ENCODE measurements at places on chromosomes 3 and 15. TPM values are rescaled to one million over a fixed set of nuclear protein-coding genes. Genes with fewer than 3 reads are reported as not detected.

UTS2B gene
- not detected for total RNA-seq

DNA sequence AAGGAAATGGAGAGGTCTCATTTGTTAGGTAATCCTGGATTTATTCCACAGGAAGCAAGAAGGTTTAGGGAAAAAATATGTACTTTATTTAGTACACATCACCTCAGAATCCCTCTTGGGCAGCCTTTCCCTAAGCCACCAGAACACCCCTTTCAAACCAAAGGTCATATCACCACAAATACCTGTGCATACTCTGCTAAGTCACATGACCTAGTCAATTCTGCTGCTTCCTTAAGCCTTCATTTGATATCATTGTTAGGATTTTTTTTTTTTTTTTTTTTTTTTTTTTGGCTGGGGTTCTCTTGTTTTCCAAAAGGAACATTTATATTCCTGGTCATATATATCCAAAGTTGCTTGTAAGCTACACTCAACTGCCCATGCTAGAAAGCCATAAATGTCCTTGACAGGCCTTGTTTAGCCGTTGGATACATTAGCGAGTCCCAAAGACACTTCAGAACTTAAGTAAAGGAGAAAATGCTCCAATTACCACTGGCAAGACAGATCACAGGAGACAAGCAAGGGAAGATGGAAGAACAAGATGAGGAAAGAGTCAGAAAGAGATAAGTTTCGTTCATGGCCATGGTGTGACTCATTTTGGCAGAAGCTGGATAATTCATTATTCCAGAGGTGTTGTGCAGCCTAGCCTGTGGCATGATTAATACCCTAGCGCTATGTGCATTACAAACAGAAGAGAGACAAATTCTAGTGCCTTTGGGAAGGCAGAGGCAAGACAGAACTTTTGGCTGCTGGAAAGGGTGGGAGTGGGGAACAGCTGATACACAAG is 155.6 kb upstream of the SLC2A2 start:
- H3K27ac ChIP-seq: no peak overlapping the region
- no peak for DNase-seq
- no peaks in the 10 kb centered on the region for H3K36me3 ChIP-seq
- H3K27me3 ChIP-seq: no peaks in the 10 kb centered on the region
- H3K4me3 ChIP-seq: no peak overlapping the region

- H3K36me3 ChIP-seq: no peaks in the 10 kb centered on the region
- no peak overlapping the region for H3K4me3 ChIP-seq
- no peak for DNase-seq
These were observed 5.1 kb upstream of the KLHL6 start for GRCh38 chr3:183560607-183561006.

GRCh38 chr3:52218454-52218853 is 7.0 kb downstream of the TLR9 start:
- H3K4me3 ChIP-seq: no peak overlapping the region
- peak overlapping the region; percentile 85 for H3K27ac ChIP-seq
- peaks cover 23% of the 10 kb centered on the region for H3K36me3 ChIP-seq

TNNC1 gene
- not detected for total RNA-seq

GRCh38 chr15:56248311-56248992 is 4.8 kb upstream of the RFX7 start:
- H3K36me3 ChIP-seq: no peaks in the 10 kb centered on the region
- H3K27me3 ChIP-seq: no peaks in the 10 kb centered on the region
- no peak overlapping the region for H3K4me3 ChIP-seq
- H3K27ac ChIP-seq: peak overlapping the region; percentile 25
- H3K4me1 ChIP-seq: peaks cover 35% of the 10 kb centered on the region

DNA sequence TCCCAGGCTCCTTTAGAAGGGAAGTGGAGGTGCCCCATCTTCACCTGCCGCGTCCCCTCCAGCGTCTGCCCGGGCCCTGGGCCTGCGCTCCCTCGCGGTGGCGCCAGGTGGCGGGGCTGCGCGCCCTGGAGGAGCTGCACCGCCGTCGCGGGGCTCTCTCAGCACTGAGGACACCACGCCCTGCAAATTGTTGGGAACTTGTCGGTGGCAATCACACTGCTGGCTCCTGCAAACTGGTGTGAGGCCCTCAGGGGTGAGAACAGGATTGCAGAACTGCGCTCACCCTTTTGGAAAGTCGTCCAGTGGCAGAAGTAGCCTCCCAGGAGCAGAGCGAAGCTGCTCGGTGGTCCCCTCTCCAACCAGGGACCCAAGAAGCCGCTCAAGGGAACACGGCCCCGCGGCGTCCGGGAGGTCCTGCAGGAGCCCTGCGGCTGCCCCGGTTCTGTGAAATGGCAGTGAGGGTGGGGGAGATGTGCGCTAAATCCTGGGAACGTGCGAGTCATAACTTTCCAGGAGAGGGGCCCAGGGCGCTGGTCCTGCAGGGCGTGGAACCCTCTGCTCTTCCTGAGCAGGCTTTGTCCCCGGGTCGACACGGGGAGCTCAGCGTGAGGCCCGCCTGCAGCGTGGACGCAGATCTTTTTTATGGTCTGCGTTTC is 995 bp upstream of the LRRK1 start:
- peak; percentile 91 for DNase-seq
- H3K27ac ChIP-seq: peak overlapping the region; percentile 83
- peak overlapping the region; percentile 86 for H3K4me3 ChIP-seq
- H3K36me3 ChIP-seq: peaks cover 4% of the 10 kb centered on the region
- H3K27me3 ChIP-seq: no peaks in the 10 kb centered on the region
- peaks cover 38% of the 10 kb centered on the region for H3K4me1 ChIP-seq

DNA sequence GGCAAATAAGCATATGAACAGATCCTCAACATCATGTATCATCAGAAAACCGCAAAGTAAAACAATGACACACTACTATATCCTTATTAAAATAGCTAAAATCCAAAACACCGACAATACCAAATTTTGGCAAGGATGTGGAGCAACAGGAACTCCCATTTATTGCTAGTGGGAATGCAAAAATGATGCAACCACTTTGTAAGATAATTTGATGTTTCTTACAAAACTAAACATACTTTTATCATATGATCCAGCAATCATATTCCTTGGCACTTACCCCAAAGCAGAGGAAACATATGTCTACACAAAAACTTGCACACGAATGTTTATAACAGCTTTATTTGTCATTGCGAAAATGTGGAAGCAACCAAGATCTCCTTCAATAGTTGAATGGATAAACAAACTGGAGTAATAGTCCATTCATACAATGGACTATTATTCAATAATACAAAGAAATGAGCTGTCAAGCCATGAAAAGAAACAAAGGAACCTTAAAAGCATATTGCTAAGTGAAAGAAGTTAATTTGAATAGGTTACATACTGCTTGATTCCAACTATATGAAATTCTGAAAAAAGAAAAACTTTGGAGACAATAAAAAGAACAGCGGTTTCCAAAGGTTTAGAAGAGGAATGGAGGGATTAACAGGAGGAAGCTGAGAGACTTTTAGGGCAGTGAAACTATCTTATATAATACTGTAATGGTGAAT is 172.0 kb downstream of the VPS13C start:
- H3K27me3 ChIP-seq: no peaks in the 10 kb centered on the region
- H3K27ac ChIP-seq: no peak overlapping the region
- no peak for DNase-seq
- no peaks in the 10 kb centered on the region for H3K4me1 ChIP-seq
- no peaks in the 10 kb centered on the region for H3K36me3 ChIP-seq

NAALADL2 gene
- total RNA-seq: 1.7 TPM

GRCh38 chr15:72302955-72303354 is 17.0 kb downstream of the CELF6 start:
- no peaks in the 10 kb centered on the region for H3K4me1 ChIP-seq
- H3K27me3 ChIP-seq: no peaks in the 10 kb centered on the region
- no peak for DNase-seq
- H3K36me3 ChIP-seq: peaks cover 3% of the 10 kb centered on the region

- H3K27ac ChIP-seq: no peak overlapping the region
- DNase-seq: no peak
- H3K4me1 ChIP-seq: no peaks in the 10 kb centered on the region
- no peak overlapping the region for H3K4me3 ChIP-seq
- H3K27me3 ChIP-seq: no peaks in the 10 kb centered on the region
These were observed 35.3 kb downstream of the SLTM start for GRCh38 chr15:58898150-58898680.

DNA sequence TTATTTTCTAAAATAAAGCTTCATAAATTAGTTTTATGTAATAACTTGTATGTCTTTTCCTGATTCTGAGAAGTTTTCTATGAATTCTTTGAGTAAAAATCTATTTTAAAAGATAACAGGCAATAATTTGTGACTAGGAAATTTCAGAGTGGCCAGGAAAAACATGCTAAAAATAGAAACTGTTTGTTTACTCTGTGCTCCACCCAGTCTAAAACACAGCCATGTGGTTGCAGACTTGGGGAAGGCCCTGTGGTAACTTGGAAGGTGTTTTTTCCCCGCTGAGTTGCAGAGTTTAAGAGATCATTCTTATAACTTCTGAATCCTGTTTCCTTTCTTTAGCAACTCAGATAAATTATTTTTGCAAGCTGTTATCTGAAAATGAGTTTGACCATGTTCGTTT is 21.9 kb downstream of the PLCL2 start:
- H3K4me1 ChIP-seq: peaks cover 10% of the 10 kb centered on the region
- peak overlapping the region; percentile 19 for H3K27ac ChIP-seq
- no peak overlapping the region for H3K4me3 ChIP-seq
- no peaks in the 10 kb centered on the region for H3K36me3 ChIP-seq
- H3K27me3 ChIP-seq: no peaks in the 10 kb centered on the region
- peak; percentile 67 for DNase-seq

YEATS2 gene
- total RNA-seq: 21.2 TPM

GRCh38 chr3:25901796-25902195 is 111.9 kb downstream of the OXSM start:
- H3K4me3 ChIP-seq: no peak overlapping the region
- peak; percentile 13 for DNase-seq
- H3K27me3 ChIP-seq: no peaks in the 10 kb centered on the region
- H3K27ac ChIP-seq: no peak overlapping the region

MAGEF1 gene
- 19.3 TPM for total RNA-seq

DNA sequence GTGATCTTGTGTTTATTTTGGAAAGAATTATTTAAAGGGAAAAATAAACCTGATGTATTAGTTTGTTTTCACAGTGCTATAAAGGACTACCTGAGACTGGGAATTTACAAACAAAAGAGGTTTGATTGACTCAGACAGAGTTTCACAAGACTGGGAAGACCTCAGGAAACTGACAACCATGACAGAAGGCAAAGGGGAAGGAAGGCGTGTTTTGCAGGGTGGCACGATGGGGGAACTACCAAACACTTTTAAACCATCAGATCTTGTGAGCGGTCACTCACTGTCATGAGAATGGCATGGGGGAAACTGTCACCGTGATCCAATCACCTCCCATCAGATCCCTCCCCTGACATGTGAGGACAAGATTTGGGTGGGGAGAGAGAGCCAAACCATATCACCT is 87.0 kb downstream of the TP63 start:
- no peaks in the 10 kb centered on the region for H3K4me1 ChIP-seq
- no peak overlapping the region for H3K4me3 ChIP-seq
- H3K27ac ChIP-seq: no peak overlapping the region
- no peaks in the 10 kb centered on the region for H3K36me3 ChIP-seq

CHST2 gene
- 5.7 TPM for total RNA-seq

HRG gene
- not detected for total RNA-seq

DPH3 gene
- total RNA-seq: 16.7 TPM

ANKRD34C gene
- total RNA-seq: not detected

DNA sequence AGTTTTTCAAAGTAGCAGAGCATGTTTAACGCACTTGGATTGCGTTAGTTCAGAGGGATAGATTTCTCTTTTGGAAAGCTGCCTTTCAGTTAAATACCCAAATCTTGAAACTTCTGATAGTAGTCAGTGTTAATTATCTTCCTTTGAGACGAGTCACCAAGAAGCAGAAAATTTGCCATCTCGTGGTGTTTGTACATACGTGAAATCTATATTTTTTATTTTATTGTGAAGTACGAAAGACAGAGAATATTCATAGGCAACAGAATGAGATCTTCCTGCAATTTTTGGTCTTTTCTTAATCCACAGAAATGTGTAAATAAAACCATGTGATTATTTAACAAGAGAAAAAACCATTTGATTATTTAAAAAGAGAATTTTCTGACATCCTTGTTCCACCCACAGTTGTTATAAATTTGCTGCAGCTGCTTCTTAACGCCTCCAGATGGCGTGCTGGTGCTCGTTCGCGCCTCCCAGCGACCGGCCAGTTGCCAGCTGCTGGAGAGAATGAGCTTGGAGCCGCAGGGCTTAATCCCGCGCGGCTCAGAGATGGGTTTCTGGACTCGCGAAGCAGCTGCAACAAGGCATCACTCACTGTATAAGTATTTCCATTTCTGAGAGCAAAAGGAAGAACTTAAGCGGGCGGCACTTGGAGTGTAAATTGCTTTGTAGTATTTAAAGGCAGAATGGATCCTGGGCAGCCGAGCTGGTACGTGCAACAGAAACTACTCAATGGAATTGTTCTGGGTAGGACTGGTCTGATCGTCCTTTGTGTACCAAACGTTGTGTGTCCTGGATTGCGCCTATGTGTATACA is 10.5 kb upstream of the SLITRK3 start:
- no peaks in the 10 kb centered on the region for H3K27me3 ChIP-seq
- no peak overlapping the region for H3K27ac ChIP-seq
- no peaks in the 10 kb centered on the region for H3K36me3 ChIP-seq
- peak; percentile 95 for DNase-seq
- H3K4me3 ChIP-seq: peak overlapping the region; percentile 38

GRCh38 chr3:197042539-197042938 is 12.9 kb upstream of the MELTF start:
- no peaks in the 10 kb centered on the region for H3K4me1 ChIP-seq
- H3K4me3 ChIP-seq: no peak overlapping the region
- no peaks in the 10 kb centered on the region for H3K27me3 ChIP-seq
- H3K27ac ChIP-seq: no peak overlapping the region
- H3K36me3 ChIP-seq: peaks cover 39% of the 10 kb centered on the region

SYNPR gene
- 0.29 TPM for total RNA-seq

GRCh38 chr3:126085841-126086240 is 1.9 kb upstream of the SLC41A3 start:
- no peaks in the 10 kb centered on the region for H3K36me3 ChIP-seq
- no peak overlapping the region for H3K27ac ChIP-seq
- peaks cover 7% of the 10 kb centered on the region for H3K4me1 ChIP-seq
- H3K4me3 ChIP-seq: no peak overlapping the region

DNA sequence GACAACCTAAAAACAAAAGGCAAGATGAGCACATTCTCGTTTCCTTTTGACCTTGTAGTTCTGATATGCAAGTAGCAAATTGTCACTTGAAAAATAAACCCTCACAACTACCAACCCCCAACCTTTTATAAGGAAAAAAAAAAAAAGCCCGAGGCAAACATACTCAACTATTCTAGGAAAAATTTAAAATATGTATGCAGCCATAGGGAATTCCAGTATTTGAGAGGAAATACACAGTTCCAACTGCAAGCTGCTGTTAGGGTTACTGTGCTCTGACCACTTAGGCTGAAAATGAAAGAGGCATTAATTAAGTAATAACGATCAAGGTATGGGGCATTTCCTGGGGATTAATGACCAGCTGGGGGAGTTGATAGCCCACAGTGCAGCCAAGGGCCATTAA is 281.9 kb upstream of the DPH6 start:
- no peaks in the 10 kb centered on the region for H3K36me3 ChIP-seq
- no peak overlapping the region for H3K4me3 ChIP-seq
- H3K27ac ChIP-seq: no peak overlapping the region
- H3K4me1 ChIP-seq: no peaks in the 10 kb centered on the region

DNA sequence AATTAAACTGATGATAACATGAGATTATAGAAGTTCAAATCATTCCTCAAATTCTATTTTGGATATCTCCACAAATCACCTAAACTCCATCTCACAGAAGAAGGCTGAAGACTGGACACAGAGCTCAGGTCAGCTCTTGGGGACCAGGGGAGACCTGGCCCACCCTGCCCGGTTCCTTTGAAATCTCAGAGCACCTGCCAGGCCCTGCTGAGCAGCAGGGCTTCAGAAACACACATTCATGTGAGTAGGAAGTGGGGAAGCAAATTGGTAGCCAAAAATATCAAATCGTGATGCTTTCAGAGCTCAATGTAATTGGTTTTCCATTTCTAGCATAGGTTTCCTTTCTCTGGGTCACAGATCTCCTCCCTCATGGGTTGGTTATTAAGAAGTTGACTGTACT is 76.2 kb downstream of the OCA2 start:
- no peaks in the 10 kb centered on the region for H3K27me3 ChIP-seq
- H3K4me3 ChIP-seq: no peak overlapping the region

RAB6B gene
- total RNA-seq: 2.9 TPM

PCLAF gene
- not detected for total RNA-seq

Data from stomach (tissue), 19 donors.